ENCODE measurements at places on chromosomes 7 and 10.

- no peak for DNase-seq
These were observed 4.2 kb downstream of the STEAP4 start for GRCh38 chr7:88302486-88302885.

- DNase-seq, result no peak
These were observed 167.2 kb upstream of the IMMP2L start for GRCh38 chr7:111729483-111729882.

DNA sequence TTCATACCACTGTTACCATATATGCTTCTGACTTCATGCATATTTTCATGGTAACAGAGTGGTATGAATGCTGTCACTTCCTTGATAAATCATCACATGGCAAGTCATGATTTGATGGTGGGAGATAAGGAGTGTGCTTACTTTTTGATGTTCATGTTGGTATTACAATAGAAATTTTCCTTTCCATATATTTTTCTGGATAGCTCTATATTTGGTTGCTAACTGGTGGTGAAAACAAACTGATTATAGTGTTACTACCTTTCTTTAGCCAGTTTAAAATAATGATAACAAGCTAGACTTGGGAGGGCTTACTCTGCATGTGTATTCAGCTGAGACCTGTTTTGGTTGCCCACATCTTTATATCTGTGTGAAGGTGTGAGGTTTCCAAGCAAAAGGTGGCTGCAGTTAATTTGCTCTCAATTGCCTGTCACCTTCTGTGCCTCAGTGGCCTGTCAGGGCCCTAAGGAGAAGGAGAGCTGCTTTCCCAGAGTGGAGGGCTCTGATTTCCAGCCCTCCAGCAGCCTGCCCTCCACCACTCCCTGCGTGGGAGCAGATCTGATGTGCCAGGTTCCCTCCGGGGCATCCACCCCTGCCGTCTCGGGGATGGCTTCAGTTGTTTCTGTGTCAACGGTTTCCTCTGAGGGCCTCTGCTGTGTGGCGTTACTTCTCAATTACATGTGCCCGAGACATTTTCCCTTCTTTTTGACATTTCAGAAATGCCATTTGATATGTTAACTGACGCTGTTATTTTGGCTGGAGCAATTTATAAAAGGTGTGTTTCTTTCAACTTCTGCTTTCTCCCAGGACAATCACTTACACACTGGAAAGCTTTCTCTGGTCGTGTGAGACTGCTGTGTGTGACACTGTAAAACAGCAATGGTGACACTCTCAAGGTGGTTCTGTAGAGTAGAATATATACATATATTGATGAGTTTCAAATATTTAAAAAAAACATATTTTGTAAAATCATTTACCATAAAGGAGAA, 107.7 kb upstream of the KLF6 start:
- DNase-seq, result no peak

DNA sequence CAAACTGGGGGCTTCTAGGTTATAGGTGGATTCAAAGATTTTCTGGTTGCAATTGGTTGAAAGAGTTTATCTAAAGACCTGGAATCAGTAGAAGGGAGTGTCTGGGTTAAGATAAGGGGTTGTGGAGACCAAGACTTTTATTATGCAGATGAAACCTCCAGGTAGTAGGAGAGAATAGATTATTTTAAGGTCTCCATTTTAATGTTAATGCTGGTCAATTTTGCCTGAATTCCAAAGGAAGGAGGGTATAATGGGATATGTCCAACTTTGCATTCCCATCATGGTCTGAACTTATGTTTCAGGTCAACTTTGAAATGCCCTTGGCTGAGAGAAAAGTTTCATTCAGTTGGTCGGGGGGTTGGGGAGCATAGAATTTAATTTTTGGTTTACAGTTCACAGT, 44.3 kb upstream of the SEMA3E start:
- DNase-seq, result no peak

GRCh38 chr10:21330628-21331020, 194.9 kb downstream of the SKIDA1 start:
- DNase-seq, result no peak

GRCh38 chr10:103429647-103430046, 22.5 kb downstream of the CALHM2 start:
- DNase-seq, result no peak

DNA sequence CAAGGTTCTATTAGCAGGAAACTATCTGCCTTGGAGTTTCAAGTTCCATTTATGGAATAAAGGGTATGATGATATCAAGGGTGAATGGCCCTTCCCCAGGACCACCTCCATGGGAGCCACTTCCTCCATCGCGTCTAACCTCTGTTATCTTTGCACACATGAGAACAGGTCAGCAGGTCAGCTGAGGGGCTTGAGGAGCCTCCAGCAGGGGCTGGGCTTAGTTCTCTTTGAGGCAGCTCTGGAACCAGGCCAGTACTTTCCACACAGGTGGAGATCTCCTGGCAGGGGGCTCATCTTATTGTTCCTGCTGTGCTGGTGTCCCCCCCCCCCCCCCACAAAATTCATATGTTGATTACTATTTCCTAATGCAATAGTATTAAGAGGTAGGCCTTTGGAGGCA, 472.2 kb upstream of the ZMIZ1 start:
- DNase-seq, result no peak

- no peak for DNase-seq
These were observed 7.7 kb upstream of the TRUB1 start for GRCh38 chr10:114930320-114930719.

GRCh38 chr7:131606346-131607290, 50.2 kb upstream of the PODXL start:
- DNase-seq, result no peak

- no peak for DNase-seq
These were observed 44.7 kb downstream of the MXI1 start for GRCh38 chr10:110252151-110252550.

- DNase-seq, result no peak
These were observed 85.0 kb upstream of the KIF5B start for GRCh38 chr10:32141018-32141807.

GRCh38 chr10:75880031-75880775, 448.8 kb downstream of the LRMDA start:
- DNase-seq, result no peak

GRCh38 chr7:73970801-73971229, 57.2 kb upstream of the ELN start:
- no peak for DNase-seq

- no peak for DNase-seq
These were observed 253.7 kb upstream of the PITRM1 start for GRCh38 chr10:3426190-3426845.

DNA sequence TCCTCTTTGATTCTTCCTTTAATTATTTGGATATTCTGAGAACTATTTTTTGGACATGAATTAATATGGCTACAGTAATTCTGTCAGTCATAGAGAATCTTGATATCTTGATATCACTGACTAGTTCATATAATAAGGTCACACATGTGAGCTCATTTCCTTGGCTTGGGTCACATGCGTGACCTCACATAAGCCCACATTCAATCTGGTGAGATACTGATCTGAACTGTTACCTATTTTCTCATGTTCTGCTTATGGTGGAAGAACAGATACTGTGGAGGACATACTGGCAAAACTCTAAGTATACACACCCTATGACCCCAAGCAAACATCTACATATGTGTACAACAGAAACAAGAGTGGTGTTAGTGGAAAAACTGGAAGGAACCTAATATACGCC, 44.1 kb downstream of the CUL2 start:
- DNase-seq, result no peak

GRCh38 chr7:157985636-157986035, 602.0 kb downstream of the PTPRN2 start:
- no peak for DNase-seq

DNA sequence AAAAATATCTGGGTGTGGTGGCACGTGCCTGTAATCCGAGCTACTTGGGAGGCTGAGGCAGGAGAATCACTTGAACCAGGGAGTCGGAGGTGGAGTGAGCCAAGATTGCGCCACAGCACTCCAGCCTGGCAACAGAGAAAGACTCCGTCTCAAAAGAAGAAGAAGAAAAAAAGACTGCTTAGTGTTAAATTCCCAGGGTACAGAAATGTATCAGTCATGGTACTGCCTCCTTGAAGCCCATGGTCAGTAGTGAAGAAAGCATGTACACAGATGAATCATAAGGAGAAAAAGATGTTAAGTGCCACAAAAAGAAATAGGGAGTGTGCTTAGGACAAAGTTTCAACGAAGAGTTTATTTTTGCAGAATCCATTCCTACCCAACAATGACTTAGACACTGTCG, 62.5 kb upstream of the KMT2E start:
- no peak for DNase-seq

- no peak for DNase-seq
These were observed 63.7 kb upstream of the LRRC17 start for GRCh38 chr7:102849079-102849478.

GRCh38 chr7:97016381-97017191, 8.0 kb downstream of the DLX5 start:
- no peak for DNase-seq

DNA sequence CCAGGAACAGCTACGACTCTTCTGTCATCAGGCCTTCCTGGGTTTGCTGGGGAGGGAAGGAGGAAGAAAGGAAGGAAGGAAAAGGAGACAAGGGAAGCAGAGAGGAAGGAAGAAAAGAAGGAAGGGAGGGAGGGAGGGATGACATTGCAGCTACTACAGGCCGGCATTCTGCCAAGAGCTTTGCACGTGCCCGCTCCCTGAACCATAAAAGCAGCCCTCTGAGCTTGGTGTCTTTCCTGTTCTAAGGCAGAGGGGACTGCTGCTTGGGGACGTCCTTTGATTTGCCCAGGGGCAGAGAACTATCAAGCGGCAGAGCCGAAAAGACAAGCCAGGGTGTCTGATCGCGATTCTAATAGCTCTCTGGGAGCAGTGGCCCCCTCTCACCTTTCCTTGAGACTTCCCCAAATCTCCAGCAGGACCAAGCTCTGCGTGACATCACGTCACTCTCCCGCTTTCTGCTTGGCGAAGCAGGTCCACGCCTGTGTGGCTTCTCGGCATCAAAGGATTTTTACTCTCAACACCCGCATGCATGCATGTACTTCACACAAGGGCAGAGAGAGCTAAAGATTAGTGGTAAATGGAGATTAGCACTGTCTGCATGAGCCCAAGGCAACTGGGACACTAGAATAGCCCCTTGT, 167.8 kb upstream of the AUTS2 start:
- DNase-seq, result no peak

GRCh38 chr7:73397521-73398281, 35.9 kb upstream of the FZD9 start:
- DNase-seq, result no peak

DNA sequence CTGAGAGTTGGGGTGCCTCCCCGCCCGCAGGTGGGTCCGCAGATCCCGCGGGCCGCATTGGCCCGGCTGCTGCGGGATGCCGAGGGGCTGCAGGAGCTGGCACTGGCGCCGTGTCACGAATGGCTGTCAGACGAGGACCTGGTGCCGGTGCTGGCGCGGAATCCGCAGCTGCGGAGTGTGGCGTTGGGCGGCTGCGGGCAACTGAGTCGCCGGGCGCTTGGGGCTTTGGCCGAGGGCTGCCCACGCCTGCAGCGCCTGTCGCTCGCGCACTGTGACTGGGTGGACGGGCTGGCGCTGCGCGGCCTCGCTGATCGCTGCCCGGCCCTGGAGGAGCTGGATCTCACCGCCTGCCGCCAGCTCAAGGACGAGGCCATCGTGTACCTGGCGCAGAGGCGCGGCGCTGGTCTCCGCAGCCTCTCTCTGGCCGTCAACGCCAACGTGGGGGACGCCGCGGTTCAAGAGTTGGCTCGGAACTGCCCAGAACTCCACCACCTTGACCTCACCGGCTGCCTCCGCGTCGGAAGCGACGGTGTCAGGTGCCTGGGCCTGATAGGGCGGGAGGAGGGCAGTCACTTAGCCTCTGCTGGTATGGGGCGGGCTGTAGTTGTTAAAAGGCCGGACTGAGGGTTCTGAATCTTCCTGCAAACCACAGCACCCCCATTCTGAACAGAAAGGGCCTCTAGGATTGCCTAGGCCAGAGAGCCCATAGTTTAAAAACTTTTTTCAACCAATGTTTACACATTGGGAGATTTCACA, 1.3 kb downstream of the FBXL15 start:
- no peak for DNase-seq

DNA sequence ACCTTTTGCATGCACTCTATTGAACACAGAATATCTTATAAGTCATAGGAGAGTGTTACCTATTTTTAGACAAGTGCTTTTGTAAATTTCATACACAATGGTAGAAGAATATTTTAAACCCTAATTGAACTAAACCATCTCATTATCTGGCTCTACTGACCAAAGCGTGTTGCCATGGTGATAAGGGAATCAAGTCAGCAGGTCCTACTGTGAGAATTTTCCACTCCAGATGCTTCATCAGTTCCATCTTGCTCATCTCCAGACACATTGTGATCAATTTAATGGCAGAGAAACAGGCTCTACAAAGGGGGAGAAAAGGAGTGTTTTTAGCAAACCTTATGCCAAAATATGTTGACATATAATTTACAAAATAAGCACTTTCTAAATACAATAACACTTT, 621.9 kb upstream of the GHITM start:
- DNase-seq, result no peak

DNA sequence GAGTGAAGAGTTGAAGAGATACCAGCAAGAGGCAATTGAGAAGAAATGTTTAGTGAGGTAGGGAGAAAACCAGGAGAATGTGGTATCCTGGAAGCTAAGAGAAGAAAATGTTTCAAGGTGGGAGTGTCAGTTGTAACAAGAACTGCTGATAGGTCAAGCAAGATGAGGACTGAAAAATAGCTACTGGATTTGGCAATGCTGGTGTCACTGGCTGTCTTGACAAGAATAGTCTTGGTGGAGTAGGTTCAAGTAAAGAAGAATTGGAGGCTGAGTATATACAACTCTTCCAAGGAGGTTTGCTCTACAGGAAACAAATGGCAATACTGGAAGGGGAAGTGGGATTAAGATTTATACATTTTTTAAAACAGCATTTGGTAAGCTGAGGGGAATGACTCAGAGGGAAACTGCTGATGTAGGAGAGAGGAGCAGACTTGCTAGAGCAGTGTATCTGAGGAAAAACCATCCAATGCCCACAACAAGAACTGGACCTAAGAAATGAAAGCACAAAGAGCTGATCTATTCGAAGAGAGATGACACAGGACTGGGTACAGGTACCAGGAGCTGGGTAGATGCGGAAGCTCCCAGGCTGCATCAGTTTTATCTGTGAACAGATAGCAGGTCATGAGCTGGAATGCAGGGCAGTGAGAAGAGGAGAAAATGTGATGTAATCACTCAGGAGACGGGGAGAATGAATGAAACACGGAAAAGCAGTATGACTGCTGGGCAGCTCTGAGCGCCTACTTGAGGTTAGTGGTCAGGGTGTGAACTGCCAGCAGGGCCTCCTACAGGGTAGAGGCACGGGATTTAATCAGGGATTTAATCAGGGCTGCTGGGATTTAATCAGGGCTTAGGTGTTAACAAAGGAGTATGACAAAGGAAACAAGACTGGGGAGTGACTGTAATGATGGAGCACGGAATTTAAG, 34.5 kb downstream of the FAM25A start:
- DNase-seq, result no peak

All from stimulated activated CD8-positive, alpha-beta memory T cell treated with anti-CD3 and anti-CD28 coated beads, Interleukin-4, amount 100 ng/mL, for 4 hours (primary cell).